ENCODE measurements at places on chromosomes 4 and X.

GRCh38 chr4:68348577-68348976, 1.3 kb downstream of the YTHDC1 start:
- DNase-seq = no peak

DNA sequence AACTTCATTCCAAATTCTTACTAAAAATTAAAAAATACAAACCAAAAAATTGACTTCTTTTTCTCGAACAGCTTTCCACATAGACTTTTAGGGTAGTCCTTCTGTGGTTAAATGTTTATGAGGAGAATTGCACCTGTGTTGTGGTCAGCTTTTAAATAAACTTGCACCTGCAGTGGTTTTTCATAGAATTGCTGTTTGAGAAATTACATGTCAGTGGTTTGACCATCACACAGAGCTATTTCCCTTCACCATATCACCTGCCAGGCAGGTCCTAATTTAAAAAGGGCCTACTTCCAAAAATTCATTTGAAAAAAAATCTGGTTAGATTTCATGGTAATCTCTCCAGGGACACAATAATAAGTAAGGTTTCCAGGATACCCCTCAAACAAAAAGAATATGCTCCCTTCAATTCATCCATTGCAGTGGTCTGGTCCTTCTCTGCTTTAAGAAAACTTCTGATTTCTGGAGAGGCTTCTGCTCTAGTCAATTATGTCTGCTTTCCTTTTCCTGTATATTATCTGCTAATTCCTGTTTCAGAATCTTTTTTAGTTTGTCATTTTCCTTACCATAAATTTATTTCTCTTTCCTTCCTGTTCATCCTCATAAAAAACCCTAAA, 9.8 kb upstream of the UTP3 start:
- no peak for DNase-seq

- no peak for DNase-seq
Observed at GRCh38 chr4:37852376-37852775, 25.9 kb downstream of the PGM2 start.

- peak; percentile 82 for DNase-seq
Observed at GRCh38 chr4:123505095-123506010, 108.8 kb downstream of the SPRY1 start.

GRCh38 chr4:15444879-15445547, 17.2 kb downstream of the C1QTNF7 start:
- DNase-seq = no peak

DNA sequence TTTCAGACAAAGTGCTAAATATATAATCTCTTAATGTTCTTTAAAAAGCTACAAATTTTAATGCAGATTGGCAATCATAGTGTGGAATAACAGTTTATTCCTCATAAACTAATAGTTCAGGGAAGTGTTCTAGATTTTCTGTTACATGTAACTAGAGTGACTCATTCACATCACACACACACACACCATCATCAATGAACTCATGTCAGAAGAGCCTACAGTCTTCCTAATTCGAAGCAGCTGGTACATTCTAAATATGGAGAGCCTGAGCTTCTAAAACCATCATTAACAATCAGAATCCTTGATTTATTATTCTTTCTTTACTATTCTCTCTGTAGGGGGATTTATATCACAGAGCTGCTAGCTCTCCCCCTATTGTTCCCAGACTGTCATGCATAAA, 49.6 kb downstream of the DKK2 start:
- no peak for DNase-seq

DNA sequence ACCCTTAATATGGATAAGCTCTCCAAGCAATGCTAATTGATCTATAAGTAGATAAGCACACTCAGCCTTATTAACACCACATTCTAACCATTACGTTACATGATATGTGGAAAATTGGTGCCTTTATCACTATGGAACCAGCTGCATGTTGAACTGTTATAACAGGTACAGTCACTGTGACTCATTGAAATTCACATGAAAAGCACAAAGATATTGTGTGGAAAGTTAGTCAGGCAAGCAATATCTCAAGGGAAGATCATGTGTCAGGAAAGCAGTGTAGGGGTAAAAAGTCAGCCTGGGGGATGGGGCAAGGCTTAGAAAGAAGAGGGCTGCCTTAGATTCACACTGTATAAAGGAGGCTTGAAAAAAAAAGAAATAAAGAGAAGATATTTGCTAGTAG, 313.7 kb upstream of the SMIM31 start:
- DNase-seq = no peak

- no peak for DNase-seq
Observed at GRCh38 chrX:139554376-139554775, 23.8 kb downstream of the F9 start.

DNA sequence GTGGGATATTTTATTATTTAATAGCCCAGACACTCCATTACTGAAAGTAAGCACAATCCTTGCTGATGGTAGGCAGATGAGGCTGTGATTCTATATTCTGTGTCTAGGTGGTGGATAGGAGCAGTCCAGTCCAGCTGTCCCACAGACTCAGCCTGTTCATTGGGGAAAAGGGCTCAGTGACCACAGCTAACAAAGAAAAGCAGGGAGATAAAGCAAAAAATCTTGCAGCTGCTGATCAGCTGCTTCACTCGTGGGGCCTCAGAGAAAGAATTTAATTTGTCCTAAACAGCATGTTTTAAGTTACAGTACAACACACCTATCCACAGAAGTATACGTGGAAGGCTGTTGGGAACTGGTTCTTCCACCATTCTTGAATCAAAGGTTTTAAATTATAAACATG, 40.7 kb upstream of the ANK2 start:
- DNase-seq = no peak

DNA sequence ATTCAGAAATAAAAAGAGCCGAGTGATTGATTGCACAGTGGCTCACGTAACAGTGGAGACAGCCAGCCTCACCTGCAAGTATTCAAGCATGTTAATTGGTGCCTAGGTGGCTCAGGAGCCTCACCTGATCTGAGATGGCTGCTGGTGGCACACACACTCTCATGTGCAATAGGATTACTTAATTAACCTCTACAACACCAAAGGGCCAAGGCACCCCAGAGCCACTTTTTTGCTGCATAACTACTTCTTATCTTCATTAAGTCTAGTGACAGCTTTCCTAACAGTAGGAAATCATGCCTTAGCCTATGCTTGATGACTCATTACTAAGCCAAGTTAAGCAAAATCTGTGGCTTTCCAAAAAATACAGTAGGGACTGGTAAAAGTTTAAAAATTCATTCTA, 117.3 kb upstream of the NOCT start:
- no peak for DNase-seq

DNA sequence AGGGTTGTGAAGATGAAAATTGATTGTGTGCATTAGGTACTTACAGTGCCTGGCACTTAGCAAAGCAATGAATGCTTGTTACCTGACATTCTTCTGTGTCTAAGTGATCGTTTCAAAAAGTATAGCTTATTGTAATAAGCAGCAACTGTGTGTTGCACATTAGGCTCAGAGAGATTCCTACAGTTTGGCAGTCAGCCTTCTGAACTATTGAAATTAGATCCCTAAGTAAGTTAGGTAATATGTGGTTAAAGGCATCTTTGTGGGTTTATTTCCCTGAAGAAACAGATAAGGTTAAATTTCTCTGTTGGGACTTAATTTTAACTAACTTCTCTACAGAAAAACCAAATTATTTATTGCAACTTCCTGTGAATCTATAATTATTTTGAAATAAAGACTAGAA, 93.4 kb downstream of the REPS2 start:
- DNase-seq = no peak

GRCh38 chrX:149205937-149206336, 299.2 kb downstream of the IDS start:
- no peak for DNase-seq

DNA sequence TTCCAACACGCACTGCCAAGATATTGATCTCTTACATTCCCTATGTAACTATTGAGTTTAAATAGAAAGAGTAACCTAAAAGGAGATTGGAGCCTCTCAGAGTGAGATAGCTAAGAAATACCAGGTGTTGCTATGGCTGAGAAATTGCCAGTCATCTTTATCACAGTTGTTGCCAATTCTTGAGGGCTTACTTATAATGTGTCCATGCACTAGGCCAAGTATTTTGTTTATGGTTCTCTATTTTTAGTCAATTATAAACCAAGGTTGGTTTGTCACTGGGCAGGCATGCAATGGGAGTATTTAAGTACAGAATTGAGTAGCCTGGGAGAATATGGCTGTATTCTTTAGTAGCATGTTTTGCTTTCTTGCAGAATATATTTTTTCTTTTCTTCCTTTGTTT, 201.6 kb downstream of the TEX13A start:
- no peak for DNase-seq

GRCh38 chrX:148601034-148601433, 100.6 kb downstream of the AFF2 start:
- no peak for DNase-seq

DNA sequence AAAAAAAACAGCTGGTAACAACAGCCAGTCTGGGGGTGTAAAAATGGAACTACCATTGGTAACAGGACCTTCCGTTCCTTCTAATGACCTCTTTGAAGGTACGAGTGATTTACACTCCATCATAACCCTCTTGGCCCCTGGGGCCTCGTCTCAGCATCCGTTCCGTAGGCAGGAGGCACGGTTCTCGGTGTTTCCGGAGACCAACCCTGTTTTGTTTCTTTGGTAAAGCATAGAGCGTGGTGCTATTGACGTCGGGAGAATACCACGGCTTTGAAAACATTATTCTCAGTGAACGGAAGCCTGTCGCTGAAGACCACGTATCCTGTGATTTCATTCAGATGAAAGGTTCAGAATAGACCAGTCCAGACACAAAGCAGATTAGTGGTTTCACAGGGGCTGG, 198.9 kb downstream of the ASMT start:
- DNase-seq = peak; percentile 33

- no peak for DNase-seq
Observed at GRCh38 chrX:47992095-47992380, 11.8 kb downstream of the ZNF182 start.

- DNase-seq = no peak
Observed at GRCh38 chr4:5650040-5650439, 58.3 kb downstream of the EVC2 start.

DNA sequence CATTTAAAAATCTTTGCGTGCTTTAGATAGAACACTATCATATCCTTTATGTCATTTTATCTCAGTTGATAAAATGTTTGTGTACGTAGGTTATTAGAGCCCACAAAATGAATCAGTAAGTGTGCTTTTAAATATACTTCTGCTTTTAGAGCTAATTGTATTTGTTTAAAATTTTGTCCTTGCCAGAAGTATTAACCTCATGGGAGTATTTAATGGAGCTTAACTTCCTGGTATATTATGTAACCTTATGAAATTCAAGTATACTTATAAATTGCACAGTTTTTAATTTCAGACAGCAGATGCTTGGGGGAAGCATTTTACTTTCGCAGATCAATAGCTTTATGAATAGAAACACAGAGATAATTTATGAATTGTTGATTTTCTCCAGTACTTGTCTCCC, 90.2 kb downstream of the DIPK2B start:
- DNase-seq = no peak

DNA sequence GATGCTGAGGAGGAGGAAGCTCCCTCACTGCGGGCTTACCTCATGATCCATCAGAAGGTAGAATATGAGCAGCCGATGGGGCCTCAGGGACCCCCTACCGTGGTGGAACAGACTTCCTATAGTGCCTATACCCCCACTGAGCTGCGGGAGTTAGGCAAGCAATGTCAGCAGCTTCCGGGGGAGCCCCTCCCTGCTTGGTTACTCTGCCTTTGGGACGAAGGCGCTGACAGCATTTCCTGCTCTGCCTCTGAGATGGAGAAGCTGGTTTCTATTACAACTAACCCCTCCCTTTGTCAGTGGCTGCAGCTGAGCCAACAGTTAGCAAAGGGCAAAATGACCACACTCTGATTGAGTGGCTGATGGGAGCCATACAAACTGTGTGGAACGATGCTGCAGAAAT, 430.7 kb downstream of the IDS start:
- peak; percentile 3 for DNase-seq

DNA sequence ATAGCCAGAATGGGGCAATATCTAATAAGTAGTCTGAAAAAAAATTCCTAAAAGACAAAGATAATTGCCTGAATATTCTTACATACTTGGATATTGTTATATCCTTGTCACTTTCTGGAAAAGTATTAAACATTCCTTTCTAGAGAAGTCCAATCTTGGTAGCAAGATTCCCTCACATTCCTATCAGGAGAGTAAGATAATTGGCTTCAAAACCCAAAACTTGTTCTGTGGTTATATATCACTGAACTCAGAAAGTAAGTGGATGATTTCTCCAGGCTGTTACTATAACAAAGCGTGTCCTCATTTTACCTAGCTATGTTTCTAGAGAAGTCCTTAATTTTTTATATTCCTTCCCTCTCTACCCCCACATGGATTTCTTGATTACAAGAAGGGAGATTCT, 46.0 kb upstream of the TEX13A start:
- no peak for DNase-seq

- DNase-seq = no peak
Observed at GRCh38 chrX:49003696-49004095, 1.6 kb upstream of the GRIPAP1 start.

- DNase-seq = no peak
Observed at GRCh38 chrX:11472381-11472780, 179.2 kb downstream of the AMELX start.

DNA sequence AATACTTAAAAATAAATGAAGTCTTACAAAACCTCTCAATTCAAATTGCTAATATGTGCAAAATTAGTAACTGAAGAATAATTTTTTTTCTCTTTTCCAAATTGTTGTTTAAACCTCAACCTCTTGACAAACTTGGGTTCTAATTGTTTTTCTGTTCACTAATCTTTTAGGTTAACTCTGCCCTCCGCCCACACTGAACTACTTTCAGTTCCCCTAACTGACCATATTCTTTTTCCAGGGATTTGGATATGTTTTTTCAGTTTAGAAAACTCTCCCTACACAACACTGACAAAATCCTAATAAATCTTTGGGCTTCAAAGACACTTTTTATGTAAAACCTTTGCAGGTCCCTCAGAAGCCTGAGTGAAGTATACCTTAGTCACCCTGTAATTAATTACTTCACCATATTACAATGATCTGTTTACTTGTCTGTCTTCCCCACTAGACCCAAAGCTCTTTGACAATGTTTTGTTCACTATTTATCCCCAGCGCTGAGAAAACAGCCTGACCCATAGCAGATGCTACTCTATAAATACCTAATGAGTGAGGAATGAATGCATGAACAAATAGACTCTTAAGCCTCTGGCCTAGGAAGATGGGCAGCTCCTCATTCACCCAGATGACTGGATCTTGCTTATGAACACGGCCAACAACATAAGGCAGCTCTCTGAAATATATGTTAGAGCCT, 134.9 kb downstream of the MAML3 start:
- no peak for DNase-seq

DNA sequence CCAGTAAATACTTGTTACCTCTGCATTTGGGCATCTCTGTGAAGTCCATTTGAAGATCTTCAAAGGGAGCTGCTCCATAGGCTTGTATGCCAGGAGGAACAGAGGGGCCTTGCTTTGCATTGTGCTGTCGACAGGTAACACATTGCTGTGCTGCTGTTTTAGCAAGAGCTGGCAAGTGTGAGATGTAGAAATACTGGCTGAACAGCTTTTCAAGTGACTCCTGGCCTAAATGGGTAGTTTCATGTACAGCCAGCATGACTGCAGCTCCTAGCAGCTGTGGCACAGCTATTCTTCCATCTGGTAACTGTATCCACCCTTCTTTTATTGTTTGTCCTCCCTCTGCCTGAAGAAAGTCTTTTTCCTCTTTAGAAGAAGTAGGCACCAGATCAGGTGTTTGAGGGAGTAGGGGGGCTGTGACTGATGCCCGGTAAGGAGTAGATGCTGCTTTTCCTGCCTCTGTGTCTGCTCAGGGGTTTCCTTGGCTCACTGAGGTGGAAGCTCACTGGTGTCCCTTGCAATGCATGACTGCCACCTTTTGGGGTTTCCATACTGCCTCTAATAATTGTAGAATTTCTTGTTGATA, 965.3 kb downstream of the CCSER1 start:
- no peak for DNase-seq
